ENCODE measurements at places on chromosomes 6 and 20. TPM values are rescaled to one million over a fixed set of nuclear protein-coding genes. Genes with fewer than 3 reads are reported as not detected.

- DNase-seq = no peak
Measured at GRCh38 chr6:71410681-71411080, 122.1 kb downstream of the OGFRL1 start.

NRN1 gene
- not detected for total RNA-seq

GRCh38 chr6:2986722-2987221 is 12.9 kb upstream of the NQO2 start:
- no peak for DNase-seq

DNA sequence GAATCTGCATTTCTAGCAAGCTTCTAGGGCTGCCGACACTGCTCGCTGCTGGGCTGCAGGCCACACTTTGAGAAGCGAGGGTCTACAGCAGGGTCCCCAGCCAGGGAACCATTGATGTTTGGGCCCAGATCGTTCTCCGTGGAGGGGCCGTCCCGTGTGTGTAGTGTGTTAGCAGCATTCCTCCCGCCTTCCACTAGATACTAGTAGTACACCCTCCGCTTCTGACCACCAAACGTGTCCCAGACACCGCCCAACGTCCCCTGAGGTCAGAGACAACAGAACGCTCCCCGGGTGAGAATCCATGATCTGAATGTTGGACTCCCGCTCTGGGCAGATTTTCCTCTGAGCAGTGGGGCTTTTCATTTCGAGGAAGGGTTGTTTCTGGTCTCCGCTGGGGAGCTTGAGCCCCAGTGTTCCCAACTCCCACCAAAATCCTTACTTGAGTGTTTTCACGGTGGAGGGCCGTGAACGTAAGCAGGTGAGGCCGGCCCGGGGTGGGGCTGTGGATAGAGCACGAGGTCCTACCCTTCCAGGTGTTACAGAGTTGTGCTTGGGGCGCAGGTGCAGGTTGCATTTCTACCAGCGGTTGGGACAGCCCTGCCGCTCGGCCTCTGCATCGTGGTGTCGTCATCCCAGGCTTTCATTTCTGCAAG is 124.6 kb downstream of the SYCP2 start:
- no peak for DNase-seq

All from progenitor cell of endocrine pancreas (in vitro differentiated cells).